ENCODE measurements at places on chromosomes 12 and 14. TPM values are rescaled to one million over a fixed set of nuclear protein-coding genes. Genes with fewer than 3 reads are reported as not detected.

KANSL2 gene
- 30.1 TPM for total RNA-seq

KIF5A gene
- total RNA-seq, result not detected

AMDHD1 gene
- total RNA-seq, result 0.96 TPM

GPRC5D gene
- not detected for total RNA-seq

KCNMB4 gene
- total RNA-seq, result 3.4 TPM

FAM181A gene
- not detected for total RNA-seq

ADCY4 gene
- total RNA-seq, result 143 TPM

PRB4 gene
- not detected for total RNA-seq

CLMN gene
- 4.7 TPM for total RNA-seq

CLEC2D gene
- not detected for total RNA-seq

KLRK1 gene
- total RNA-seq, result not detected

DBX2 gene
- total RNA-seq, result not detected

PTPN6 gene
- total RNA-seq, result 1.7 TPM

STAB2 gene
- not detected for total RNA-seq

ORAI1 gene
- 24.6 TPM for total RNA-seq

TMEM179 gene
- total RNA-seq, result not detected

IFT81 gene
- 12.0 TPM for total RNA-seq

RDH12 gene
- not detected for total RNA-seq

GPR33 gene
- not detected for total RNA-seq

LRRC10 gene
- total RNA-seq, result not detected

GATC gene
- 6.2 TPM for total RNA-seq

SERPINA3 gene
- 207 TPM for total RNA-seq

P2RX2 gene
- not detected for total RNA-seq

LTB4R gene
- total RNA-seq, result 3.6 TPM

PRIMA1 gene
- 9.4 TPM for total RNA-seq

MIA2 gene
- total RNA-seq, result 14.4 TPM

TAS2R8 gene
- total RNA-seq, result not detected

MAP3K9 gene
- total RNA-seq, result 0.96 TPM

RAD52 gene
- total RNA-seq, result 175 TPM

LEMD3 gene
- total RNA-seq, result 10.6 TPM

DCAF4 gene
- total RNA-seq, result 0.64 TPM

OR6C6 gene
- not detected for total RNA-seq

NANOG gene
- total RNA-seq, result not detected

TMPRSS12 gene
- not detected for total RNA-seq

BBS10 gene
- total RNA-seq, result 3.8 TPM

DENND5B gene
- total RNA-seq, result 4.7 TPM

NGB gene
- not detected for total RNA-seq

MOK gene
- 17.6 TPM for total RNA-seq

GALNT6 gene
- 67.2 TPM for total RNA-seq

SLC24A4 gene
- not detected for total RNA-seq

MIP gene
- not detected for total RNA-seq

ADGRD1 gene
- 46.9 TPM for total RNA-seq

KRT85 gene
- not detected for total RNA-seq

SPATA7 gene
- total RNA-seq, result 1.6 TPM

RAP1B gene
- 140 TPM for total RNA-seq

LHX5 gene
- total RNA-seq, result not detected

LMNTD1 gene
- not detected for total RNA-seq

RNASE2 gene
- total RNA-seq, result not detected

MLXIP gene
- total RNA-seq, result 62.3 TPM

IQSEC3 gene
- 0.53 TPM for total RNA-seq

USP15 gene
- 48.2 TPM for total RNA-seq

CPM gene
- 48.1 TPM for total RNA-seq

NOVA1 gene
- total RNA-seq, result 11.1 TPM

FBXO21 gene
- total RNA-seq, result 35.9 TPM

CD69 gene
- total RNA-seq, result 1.3 TPM

GNB3 gene
- 10.4 TPM for total RNA-seq

CLEC1A gene
- 13.2 TPM for total RNA-seq

WDR89 gene
- not detected for total RNA-seq

DTX3 gene
- 33.5 TPM for total RNA-seq

Data from ascending aorta (tissue), 2 donors.